ENCODE measurements at places on chromosomes 3 and 15.

- DNase-seq, result no peak
- peaks cover 19% of the 10 kb centered on the region for H3K4me1 ChIP-seq
- no peaks in the 10 kb centered on the region for H3K27me3 ChIP-seq
- H3K36me3 ChIP-seq, result peaks cover 12% of the 10 kb centered on the region
Measured at GRCh38 chr15:38551720-38552648, 12.6 kb downstream of the RASGRP1 start.

DNA sequence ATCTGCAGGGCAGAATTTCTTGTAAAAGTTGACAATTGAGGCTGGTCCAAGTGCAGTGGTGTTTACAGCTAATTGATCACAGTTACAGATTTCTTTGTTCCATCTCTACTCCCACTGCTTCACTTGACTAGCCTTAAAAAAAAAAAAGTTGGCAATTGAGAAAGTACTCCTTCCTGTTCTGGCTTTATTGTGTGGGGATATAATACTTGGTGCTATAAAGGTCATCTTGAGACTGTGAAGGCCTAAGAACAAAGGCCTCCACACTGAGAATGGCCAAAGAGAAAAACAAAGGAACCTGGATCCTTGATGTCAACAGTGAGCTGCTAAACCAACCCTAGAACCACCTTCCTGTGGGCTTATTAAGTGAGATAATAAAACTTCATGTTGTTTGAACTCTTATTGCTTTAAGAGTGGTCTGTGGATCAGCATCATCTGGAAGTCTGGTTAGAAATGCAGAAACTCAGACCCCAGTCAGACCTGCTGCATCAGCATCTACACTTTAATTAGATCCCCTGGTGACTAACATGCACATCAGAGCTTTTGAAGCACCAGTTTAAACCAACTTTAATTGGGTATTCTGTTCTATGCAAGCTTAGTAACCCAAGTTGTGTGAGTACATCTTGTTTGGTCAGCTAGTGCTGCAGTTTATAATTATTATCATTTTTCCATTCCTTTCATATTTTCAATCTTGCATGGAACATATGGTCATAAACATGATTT lies 55.2 kb downstream of the TMOD3 start:
- no peaks in the 10 kb centered on the region for H3K4me1 ChIP-seq
- no peaks in the 10 kb centered on the region for H3K36me3 ChIP-seq
- no peak overlapping the region for H3K27ac ChIP-seq
- H3K4me3 ChIP-seq, result no peak overlapping the region
- DNase-seq, result no peak

- H3K36me3 ChIP-seq, result peaks cover 22% of the 10 kb centered on the region
- peaks cover 14% of the 10 kb centered on the region for H3K4me1 ChIP-seq
- no peak overlapping the region for H3K27ac ChIP-seq
- H3K27me3 ChIP-seq, result peaks cover 8% of the 10 kb centered on the region
- no peak overlapping the region for H3K4me3 ChIP-seq
Measured at GRCh38 chr15:96342406-96343112, 12.1 kb downstream of the NR2F2 start.

- H3K36me3 ChIP-seq, result no peaks in the 10 kb centered on the region
- no peak for DNase-seq
- H3K4me1 ChIP-seq, result peaks cover 3% of the 10 kb centered on the region
- no peak overlapping the region for H3K4me3 ChIP-seq
- no peak overlapping the region for H3K27ac ChIP-seq
Measured at GRCh38 chr15:57582090-57582489, 9.6 kb upstream of the MYZAP start.
